Left renal cortex interstitium (tissue), 4 donors: ENCODE measurements at places on chromosomes 7 and 10. TPM values are rescaled to one million over a fixed set of nuclear protein-coding genes. Genes with fewer than 3 reads are reported as not detected.

DNA sequence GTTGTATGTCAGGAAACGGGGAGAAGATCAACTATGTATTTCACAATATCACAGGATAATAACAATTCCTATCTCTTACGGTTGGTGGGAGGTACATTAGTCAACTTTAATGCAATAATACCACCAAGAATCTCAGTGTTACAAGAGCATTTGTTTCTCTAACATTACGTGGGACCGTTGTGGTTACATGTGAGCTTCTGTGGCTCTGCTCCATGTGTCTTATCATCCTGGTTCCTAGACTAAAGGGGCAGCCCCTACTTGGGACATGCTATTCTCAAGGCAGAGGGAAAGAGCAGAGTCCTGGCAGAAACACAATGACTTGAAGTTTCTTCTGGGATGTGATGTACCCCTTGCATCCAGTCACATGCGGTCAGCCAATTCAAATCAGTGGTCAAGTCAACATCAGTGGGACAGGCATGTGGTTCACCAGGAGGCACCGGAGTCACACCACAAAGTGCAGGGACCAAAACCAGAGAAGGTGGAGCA is 2.5 kb upstream of the ZNF22 start:
- DNase-seq: no peak

The ANKRD61 gene
- polyA plus RNA-seq: 0.40 TPM

DNA sequence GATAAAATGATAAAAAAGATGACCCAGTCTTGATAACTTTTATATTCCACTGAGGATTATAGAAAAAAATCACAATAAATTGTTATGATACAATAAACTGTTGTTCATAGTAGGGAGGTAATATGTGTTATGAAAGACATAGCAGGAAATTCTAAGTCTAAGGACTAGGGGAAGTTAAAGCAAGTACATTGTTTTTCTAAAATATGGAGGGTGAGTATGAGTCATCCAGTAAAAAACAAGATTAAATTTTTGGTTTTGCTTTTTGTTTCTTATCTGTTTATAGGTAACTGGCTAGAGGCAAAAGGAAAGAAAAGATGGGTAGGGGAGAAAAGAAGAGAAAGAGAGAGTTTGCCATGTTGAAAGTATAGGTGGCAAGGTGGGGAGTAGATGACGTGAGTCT is 188.4 kb downstream of the POLR1F start:
- no peak for DNase-seq

The TMEM178B gene
- 0.34 TPM for polyA plus RNA-seq

GRCh38 chr10:89357096-89357495 is 20.8 kb upstream of the IFIT1B start:
- no peak for DNase-seq
